NCI-H82 (cell line): ENCODE measurements at places on chromosomes 11 and 22.

GRCh38 chr11:120863359-120863758, 160.5 kb upstream of the TBCEL start:
- DNase-seq = no peak

DNA sequence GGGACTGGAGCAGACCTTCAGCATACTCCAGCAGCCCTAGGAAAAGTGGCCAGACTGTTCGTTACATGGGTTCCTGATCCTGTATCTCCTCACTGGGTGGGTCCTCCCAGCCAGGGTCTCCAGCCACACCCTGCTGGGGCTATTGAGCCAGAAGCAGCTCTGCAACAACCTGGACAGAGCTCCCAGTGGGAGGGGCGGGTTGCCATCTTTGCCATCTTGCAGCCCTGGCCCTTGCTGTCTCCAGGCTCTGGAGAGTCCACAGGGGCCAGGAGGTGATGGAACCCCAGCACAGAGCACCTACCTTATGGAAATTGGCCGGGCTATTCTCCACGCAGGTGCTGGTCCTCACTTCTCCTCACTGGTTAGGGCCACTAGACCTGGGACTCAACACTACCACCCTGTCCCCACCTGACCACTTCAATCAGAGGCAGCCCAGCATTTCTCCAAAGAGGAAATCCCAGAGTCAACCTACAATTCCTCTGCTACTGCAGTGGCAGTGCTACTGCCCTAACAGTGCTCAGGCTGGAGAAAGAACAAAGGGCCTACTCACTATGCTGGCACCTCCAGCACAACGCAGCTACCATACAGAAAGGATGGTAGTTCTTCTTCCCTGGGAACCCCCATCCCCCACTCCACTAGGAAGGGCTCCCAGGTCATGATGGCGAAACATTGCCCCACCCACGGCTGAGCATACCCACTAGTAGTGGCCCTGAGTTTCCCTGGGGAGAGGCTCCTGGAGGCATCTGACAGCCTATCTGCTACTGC, 290.2 kb upstream of the NCAM1 start:
- no peak for DNase-seq

DNA sequence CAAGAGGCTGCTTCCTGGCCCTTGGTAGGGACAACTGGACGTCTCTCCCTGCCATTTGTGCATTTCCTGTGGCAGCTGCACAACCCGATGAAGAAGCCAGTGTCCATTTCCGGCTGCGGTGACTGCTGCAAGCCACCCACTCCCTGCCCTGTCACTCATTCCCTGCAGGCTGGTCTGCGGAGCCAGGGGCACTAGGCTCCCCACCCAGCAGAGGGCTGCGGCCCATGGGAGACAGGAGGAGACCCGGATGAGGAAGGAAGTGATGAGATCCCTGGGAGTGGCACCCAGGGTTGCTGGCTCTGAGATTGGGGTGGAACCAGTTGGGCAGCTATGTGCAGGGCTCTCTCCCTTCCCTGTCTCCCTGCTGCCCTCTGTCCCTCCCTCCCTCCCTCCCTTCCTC, 10.0 kb upstream of the MYRF start:
- no peak for DNase-seq

DNA sequence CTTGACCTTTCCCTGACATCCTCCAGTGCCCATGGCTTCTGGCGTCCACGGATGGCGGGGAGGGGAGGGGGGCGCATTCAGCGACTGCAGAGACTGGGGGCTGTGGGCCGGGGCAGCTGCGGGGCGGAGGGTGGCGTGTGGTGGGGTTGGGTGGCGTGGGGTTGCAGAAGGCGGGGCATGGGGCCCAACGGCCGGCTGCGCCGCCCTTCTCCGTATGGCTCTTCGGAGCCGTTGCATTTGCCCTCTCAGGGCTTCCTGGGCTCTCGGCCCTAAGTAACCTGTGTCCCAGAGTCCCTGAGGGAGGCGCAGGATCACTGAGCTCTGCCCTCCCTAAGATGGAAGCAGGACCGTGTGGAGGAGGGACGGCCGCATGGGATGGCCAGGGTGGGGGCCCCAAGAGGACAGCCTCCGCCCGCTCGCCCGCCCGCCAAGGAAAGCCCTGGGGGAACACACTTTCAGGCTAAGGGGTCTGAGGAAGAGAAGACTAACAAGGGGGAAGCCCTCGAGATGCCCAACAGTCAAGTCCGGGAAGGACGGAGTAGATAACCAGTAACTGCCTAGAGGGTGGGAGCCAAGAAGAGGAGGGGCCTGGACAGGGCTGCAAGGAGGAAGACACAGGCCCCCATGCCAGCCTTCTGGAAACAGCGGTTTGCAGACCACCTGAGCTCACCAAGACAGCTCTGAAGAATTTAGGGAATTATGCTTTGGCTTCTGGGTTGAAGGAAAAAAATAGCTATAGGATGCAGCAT, 9.2 kb upstream of the AIFM3 start:
- DNase-seq = peak; percentile 59

DNA sequence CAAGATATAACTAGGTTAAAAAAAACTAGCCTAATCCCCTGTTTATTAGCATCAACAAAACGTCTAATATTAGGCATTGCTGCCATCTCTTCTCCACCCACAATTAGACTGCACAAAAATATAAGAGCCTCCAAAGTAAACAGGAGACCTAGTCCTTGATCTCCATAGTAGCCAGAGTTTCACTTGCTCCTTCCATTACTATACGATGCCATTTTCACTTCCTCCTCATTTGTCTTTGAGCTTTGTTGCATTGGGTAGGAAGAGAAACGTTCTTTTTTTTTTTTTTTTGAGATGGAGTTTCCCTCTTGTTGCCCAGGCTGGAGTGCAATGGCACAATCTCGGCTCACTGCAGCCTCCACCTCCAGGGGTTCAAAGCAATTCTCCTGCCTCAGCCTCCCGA, 42.3 kb upstream of the RDX start:
- DNase-seq = no peak

DNA sequence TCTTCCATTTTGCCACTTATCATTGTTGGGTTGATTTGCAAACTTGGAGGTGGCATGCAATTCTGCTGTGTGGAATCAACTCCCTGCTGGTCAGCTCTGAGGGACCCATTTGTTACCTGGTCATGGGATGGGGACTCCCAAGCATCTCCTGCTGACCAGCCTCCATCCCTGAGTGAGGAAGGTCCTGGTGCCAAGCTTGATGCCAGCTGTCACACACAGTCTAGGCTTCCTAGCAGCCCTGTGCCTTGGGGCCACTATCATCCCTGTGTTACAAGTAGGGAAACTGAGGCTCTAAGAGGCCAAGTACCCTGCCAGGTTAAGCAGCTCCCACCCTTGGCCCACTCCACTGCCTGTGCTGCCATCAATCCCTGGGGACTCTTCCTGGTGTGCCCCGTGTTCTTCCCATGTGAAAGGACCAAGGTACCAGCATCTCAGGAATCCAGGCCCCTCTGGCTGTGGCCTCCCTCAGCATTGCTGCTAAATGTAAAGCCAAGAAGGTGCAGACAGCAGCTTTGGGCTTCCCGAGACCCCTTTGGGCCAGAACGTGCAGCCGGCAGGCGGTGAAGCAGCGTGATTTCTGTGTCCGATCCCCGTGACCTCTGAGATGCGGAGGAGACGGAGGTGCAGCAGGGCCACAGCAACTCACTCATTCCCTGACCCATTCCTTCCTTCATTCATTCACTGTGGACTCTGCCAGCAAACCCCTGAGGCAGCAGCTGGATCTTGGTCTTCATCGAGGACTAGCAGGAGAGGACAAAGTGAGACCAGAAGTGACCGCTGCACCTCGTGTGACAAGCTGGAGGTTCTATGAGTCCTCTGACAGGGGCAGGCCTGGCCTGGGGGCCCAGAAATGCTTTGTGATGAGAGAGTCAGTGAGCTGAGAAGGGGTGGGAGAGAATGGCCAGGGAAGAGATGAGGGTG, 49.7 kb downstream of the MYEOV start:
- no peak for DNase-seq

GRCh38 chr11:36532941-36533601, 23.0 kb upstream of the TRAF6 start:
- DNase-seq = peak; percentile 2

DNA sequence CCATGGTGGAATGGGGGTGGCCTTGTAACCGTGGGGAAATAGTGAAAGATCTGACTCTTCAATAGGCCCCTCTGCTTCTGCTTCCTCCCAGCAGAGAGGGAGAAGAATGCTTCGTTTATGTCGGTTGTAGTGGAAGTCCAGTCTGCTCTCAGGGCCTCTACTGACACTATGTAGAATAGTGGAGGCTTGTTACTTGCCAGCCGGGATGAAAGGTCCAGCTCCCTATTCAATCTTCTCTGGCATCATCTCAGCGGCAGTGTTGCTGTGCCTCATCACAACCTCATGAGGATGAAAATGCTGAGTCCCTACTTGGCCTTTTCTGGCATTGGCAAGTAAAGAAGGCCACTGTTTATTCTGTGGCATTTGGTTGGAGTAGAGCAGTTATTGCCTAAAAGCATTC, 820.9 kb upstream of the TENM4 start:
- DNase-seq = no peak

DNA sequence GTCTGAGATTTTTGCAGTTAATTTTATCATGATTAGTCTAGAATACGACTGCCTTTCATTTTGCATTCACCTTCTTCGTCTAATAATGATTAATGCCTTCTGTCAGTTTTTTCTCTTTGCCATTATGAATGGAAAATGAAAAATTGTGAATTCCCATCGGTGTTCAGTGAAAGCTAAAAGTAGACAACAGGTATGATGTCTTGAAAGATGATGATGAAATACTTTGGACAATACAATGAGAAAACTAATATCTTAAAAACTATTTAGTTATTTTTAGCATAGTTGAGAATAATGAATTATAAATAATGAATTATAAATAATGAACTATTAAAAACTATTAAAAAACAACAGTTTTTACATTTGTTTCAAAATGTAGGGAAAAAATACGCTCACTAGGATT, 5.0 kb downstream of the C11orf58 start:
- DNase-seq = no peak

DNA sequence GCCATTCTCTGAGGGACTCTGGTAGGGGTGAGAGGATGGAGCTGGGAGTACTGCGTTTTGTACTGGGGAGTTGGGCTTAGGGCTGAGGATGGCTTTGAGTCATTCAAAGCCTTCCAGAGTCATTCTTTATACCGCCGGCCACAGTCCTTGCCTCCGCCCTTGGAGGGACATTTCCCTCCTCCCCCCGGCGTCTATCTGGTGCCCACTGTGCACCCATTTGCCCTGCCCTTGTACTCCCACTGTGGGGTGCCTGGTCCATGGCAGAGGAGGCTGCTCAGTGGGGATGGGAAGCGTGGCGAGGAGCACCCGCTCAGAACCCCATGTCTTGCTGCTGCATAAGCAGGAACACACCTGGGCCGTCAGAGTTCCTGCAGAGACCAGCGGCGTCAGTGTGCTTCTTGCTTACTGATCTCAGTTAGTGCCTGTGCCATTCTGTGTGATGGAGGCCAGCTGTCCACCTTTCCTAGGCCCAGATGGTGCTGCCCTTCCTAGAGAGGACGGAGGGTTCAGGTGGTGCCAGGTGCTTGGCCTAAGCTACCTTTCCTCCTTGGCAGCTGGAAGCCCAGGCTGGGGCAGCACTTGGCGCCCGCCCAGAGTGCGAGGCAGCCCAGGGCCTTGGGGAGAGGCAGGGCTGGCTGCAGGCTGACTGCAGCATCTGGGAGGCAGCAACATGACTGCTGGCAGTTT, 23.3 kb upstream of the TMEM191C start:
- no peak for DNase-seq
